IPS DF 6.9 (cell line): ENCODE measurements at places on chromosomes 5 and 9.

GRCh38 chr9:115461280-115461679, 343.3 kb upstream of the TNC start:
- DNase-seq, result no peak

DNA sequence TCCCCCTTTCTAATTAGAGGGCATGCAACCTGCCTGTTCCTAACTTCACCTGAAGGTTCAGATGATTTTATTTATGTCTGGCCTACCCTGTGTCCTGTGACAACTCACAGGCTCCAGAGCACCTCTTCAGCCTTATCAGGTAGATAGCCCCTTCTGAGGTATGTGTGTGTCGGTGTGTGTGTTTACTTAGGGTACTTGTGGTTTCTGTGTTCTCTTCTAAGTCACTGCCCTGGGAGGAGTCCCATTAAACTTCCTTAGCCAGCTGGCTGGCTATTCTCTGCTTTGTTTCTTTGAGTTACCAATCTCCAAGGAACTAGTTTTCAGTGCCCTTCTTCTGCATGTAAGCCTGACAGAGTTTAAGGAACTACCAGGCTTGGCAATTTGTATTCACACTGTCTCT, 74.9 kb downstream of the UNC13B start:
- DNase-seq, result no peak

- no peak for DNase-seq
These were observed 758.8 kb downstream of the NR2F1-AS1 start for GRCh38 chr5:92822183-92822582.

DNA sequence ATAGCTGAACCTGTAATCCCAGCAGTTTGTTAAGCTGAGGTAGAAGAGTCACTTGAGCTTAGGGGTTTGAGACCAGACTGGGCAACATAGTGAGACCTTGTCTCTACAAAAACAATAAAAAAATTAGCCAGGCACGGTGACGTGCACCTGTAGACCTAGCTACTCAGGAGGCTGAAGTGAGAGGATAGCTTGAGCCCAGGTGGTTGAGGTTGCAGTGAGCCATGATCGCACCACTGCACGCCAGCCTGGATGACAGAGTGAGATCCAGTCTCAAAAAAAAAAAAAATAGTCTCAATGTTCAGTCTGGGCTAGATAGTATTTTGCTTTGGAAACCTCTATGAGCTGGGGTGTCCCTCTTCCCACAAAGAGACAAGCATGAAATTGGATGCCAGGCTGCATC, 51.9 kb upstream of the IQGAP2 start:
- DNase-seq, result no peak

DNA sequence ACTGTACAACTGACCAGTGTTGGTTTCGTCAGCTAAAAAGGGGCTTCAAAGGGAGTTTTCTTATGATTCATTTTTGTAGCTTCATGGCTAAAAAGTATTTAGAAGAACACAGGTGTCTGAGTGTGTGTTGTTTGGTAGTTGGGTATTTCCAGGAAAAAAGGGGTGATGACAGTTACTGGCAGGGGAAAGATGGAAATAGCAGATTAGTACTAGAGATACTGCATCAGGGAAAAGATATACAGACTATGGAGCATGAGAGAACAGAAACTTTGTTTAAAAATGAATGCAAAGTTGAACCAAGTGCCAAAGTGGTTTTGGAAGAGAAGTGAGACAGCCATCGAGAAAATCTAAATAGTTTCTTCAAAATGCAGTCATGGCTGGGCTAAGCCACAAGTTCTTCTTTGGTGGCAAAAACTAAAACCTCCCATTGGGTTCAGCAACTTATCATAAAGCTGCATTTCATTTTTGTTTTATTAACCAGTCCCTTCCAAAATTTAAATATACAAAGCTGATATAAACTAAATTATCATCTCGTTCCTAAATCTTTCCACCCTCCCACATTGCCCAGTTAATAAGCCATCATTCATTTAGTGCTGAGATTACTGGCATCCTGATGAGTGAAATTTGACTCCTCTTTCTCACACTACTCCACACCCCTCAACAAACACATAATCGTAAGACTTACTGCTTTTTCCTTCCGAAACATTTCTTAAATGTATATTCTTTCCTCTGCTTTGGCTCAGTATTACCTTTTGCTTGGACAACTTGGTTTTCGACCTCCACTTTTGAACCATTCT, 33.5 kb downstream of the ELL2 start:
- DNase-seq, result no peak
